ENCODE measurements at places on chromosomes 2 and 18. TPM values are rescaled to one million over a fixed set of nuclear protein-coding genes. Genes with fewer than 3 reads are reported as not detected.
A peak's percentile ranks its signal among the peaks of the same experiment; 100 is the strongest.

DNA sequence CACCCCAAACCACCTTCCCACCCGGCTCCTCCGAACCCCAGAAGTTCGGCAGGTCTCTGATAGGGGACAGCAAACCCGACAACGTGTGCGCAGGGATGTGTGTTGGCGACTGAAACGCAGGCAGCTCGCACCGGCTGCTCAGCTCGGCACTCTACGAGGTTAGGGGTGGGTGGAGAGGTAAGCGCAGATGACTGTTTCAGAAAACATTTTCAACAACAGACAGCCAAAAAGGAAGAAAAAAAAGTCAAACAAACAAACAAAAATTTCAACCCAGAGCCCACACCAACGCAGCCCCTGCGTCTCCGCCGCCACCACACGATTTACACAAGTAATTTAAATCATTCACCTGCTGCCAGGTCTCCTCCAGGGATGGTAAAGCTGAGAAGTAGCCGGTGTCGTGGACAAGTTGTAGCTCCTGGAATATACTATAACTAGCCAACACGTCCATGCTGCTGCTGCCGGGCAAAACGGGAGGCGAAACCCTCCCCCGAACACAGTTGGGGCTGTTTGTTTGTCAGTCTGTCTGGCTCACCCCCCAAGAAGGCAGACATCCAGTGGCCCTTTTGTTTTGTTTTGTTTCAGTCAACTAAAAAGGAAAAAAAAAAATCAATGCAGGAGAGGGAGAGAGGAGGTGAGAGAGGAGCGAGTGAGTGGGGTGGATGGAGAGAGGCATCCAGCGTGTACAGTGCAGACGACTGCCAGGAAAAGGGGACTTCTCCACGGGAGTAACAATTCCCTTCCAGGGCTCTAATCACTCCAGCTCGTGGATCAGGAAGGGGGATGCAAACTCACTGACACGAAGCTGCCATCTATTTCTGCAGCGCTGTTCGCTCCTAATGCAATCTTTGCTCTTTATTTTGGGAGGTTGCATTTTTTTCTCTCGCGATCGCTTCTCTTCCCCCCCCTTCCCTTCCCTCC, at the start of gene KLF7:
KLF7 (minus strand) TSS at position 828 of the 918 bp plus-strand sequence; CDS start at position 448, 380 bp downstream.
- peak; percentile 57 for DNase-seq

DNA sequence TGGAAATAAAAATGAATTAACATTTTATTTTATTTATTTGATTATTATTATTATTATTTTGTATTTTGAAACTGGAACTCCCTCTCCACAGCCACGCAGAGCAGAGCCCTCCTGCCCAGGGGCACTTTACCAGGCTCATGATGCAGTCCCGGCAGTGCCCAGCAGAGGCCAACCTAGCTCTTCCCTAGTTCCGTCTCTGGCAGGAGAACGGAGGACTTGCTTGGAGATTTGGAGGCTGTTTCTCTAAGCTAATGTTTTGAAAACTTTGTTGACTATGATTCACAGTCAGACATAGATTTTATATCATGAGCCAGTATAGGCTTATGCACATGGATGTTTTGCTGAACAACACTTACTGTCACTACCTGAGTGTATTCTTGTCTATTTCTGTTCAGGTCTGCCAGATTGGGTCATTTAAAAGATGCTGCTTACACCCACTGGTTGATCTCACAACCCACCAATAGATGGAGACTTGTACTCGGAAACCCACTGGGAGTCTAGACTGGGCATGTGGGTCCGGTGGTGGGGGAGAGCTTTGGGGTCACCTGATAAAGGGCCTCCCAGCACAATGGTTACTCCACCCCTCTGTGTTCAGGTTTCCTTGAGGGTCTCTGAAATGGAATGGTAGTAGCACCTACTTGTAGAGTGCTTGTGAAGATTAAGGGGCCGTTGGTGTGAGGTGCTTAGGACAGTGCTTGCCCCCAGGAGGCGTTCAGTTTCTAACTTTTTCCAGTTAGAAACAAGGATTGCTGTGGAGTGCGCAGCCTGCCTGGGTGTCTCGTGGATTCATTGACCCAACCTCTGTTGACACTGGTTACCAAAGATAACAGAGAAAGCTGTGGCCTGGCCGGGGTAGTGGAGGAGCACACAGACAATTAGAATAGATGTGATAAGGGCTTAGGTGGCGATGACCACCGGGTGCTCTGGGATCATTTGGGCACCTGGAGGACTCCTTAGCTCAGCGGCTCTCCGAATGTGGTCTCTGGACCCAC, 177.3 kb downstream of the HAUS1 start:
- DNase-seq = peak; percentile 81

The WDR35 gene
- total RNA-seq = 17.6 TPM

The CHRNG gene
- total RNA-seq = not detected

DNA sequence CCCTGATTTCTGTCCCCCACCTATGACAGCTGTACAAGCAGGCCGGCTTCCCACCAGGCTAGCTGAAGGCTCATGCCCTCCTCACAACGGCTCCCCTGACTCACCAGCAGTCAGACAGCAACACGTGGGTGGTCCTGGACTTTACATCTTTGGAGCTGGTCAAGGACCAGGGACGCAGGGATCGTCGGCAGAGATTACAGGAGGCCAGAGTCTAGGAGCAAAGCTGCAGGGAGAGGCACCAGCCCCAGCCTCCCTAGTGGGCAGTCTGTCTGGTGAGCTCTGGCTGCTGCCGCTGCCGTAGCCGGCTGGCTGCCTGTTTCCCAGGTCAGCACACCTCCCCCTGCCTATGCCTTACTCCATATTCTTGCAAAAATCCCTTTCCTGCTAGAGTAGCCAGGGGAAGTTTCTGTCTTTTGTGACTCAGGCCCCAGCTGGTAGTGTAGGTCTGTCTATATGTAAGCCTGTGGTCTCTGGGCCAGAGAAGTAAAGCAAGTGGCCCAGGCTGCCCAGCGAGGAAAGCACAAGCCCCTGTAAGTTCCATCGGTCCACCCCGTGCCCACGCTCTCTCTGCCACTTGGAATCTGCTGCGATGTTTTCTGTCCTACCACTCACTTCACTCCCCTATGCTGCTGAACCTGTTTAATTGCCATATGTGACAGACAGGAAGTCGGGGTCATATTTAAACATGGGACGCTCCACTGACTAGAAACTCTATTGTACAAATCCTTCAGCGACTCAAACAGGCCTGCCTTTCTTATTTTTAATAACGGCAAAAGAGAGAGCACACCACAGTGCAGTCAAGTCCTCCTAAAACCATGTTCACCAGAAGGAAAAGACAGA, 2.4 kb upstream of the ARHGEF4 start:
- no peak for DNase-seq

Measured in umbilical cord (tissue), 2 donors.